ENCODE measurements at places on chromosomes 11 and 22.
A peak's percentile ranks its signal among the peaks of the same experiment; 100 is the strongest.

GRCh38 chr11:68412593-68413475 lies 47.7 kb upstream of the PPP6R3 start:
- DNase-seq = no peak

DNA sequence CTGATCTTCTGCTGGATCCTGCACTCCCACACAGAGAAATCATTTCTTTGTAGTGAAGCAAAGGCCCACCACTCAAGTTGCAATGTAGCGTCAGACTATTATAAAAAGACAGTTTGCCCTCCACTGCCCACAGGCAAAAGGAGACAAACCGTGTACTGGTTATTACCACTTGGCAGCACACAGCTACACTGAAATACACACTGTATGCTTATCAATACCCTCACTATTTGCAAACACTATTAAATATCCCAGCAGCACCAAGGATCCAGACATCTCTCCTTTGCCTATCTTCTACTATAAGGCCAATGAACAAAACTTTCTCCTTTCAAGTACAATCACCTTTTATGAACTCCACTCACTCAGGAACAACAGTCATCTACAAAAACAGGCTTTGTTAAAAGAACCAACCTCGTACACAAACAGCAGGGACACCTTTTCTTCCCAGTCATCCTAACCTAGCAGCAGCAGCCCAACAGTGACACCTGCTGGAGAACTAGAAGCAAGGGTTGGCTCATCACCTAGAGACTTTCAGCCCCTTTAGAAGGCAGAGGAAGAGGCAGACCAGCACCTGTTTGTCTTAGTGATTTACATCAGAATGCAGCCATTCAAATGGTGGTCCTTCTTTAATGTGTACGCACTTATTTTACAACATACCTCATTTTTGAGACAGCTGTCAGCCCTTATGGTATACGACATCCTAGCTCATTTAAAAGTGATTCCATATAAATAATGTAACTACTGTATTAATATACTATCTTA lies 56.1 kb downstream of the AMBRA1 start:
- DNase-seq = peak; percentile 46

GRCh38 chr22:31344578-31345330 lies 1.4 kb downstream of the PATZ1 start:
- DNase-seq = peak; percentile 14

DNA sequence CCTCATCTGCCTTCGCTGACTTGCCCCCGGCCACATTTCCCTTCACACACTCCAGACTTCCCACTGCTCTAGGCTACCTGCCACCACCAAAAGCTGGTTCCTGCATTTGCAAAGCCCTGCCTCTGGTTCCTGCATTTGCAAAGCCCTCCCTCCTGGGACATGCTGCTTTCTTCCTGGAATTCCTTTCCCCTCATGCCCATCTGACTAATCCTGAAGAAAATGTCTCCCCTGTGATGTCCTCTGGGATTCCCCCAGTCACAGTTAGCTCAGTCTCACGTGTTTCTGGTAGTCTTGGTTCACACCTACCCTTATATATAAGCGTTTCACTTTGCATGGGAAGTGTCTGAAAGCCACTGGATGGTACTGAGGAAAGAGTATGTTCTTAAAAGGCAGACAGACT lies 206.9 kb downstream of the DBX1 start:
- DNase-seq = no peak

DNA sequence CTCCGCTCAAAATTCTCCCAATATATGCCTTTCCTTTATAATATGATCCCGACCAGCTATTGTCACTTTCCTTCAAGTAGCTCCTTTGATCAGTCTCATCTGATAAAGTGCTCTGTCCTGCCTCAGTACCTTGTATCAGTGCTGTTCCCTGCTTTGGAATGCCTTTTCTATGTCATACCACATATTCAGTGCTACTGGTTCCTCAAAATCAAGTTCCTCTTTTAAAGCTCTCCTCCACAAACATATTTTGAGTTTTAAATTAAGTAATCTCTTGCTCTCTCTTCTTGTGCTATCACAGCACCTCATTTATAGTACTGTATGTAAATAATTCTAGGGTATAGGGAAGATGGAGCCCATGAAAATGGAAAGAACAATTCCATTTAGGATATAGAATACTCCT lies 137.1 kb upstream of the CTSC start:
- no peak for DNase-seq

- DNase-seq = no peak
These were observed 320.4 kb downstream of the NTM start for GRCh38 chr11:131690776-131691175.

GRCh38 chr22:37930270-37930951 lies 23.0 kb downstream of the C22orf23 start:
- DNase-seq = no peak

DNA sequence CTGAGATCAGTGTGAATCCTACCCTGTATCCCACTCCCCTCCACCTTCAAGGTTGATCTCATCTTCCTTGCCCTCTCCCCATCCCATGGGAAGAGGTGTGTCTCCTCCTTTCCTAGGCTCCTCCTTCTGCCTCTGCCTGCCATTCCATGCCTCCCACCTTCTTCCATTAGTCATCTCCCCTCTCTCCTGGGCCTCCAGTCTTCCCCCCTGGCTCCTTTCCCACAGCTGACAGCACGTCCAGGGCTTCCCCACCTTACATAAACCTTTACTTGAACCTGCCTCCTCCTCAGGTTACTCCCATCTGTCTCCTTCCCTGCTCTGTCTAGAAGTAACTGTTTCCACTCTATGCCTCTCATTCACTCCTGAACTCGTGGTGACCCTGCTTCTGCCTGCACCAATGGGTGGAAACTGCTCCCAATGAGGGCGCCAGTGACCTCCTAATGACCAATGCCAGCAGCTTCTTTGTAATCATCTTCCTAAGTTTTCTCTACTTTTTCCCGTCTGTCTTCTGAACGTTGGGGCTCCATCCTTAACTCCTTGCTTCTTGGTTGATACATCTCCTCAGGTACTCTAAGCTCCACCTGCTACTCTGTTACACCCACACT lies 266.9 kb upstream of the NARS2 start:
- DNase-seq = no peak

- DNase-seq = no peak
These were observed 343.6 kb upstream of the MTNR1B start for GRCh38 chr11:92625894-92626293.

DNA sequence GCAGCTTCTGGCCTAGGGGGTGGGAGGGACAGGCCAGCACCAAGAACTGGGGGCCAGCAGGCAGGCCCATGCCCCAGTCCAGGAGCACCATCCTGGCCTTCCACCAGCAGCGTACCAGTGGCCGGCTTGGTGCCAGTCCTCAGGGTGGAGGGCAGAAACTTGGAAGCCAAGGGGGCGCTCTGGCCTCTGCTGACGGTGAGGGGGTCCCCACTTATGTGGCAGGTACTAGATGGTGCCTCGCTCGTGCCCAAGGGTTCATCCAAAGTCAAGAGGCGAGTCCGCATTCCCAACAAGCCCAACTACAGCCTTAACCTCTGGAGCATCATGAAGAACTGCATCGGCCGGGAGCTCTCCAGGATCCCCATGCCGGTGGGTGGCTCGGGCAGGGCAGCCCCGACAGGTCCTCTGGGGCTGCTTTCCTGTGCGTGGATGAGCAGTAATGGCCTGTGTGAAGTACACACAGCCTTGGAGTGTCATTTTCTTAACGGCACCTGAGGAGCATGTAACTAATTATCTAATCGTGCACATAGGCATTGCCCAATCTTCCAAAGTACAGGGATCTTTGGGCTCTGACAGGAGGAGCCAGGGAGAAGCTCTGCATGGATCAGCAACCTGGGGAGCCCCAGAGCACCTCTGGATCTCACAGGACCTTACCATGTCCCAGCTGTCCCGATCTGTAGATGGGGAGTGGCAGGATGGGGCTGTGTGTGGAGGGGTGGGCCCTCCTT lies 79.1 kb downstream of the MORC2 start:
- no peak for DNase-seq

GRCh38 chr11:75031771-75032549 lies 43.2 kb downstream of the NEU3 start:
- DNase-seq = peak; percentile 59

DNA sequence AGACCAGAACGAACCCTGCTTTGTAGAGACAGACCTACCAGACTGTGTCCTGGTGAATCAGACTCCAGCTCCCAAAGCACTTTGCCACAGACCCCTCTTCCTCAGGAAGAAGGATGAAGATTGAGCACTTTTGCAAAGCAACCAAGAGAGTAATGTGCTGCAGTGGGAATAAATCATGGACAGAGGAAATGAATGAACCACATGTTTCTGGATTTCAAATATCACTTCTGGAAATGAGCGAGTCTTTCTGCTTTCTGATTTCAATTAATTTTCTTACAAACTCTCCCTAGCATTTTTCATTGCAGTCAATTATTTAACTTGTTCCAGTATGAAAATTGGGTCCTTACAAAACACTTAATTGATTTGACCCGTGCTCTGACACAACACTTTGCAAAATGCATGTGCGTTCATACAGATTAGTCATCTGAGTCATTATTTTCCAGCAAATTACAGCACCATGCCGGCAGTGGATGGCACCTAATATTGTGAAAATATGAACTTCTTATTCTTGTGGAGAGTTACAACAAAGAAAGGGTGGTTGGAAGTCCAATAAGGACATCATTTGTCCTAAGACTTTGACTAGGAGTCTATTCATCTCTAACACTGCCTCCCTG lies 315.9 kb upstream of the CCDC90B start:
- DNase-seq = no peak

- no peak for DNase-seq
These were observed 30.4 kb downstream of the SIK2 start for GRCh38 chr11:111632516-111633220.

GRCh38 chr22:49670456-49671330 lies 157.0 kb downstream of the BRD1 start:
- DNase-seq = no peak

GRCh38 chr22:49574881-49575702 lies 252.6 kb downstream of the BRD1 start:
- DNase-seq = no peak

- no peak for DNase-seq
These were observed 157.7 kb downstream of the TTC17 start for GRCh38 chr11:43516316-43516850.

GRCh38 chr22:29765905-29766631 lies 739 bp downstream of the ZMAT5 start:
- no peak for DNase-seq

DNA sequence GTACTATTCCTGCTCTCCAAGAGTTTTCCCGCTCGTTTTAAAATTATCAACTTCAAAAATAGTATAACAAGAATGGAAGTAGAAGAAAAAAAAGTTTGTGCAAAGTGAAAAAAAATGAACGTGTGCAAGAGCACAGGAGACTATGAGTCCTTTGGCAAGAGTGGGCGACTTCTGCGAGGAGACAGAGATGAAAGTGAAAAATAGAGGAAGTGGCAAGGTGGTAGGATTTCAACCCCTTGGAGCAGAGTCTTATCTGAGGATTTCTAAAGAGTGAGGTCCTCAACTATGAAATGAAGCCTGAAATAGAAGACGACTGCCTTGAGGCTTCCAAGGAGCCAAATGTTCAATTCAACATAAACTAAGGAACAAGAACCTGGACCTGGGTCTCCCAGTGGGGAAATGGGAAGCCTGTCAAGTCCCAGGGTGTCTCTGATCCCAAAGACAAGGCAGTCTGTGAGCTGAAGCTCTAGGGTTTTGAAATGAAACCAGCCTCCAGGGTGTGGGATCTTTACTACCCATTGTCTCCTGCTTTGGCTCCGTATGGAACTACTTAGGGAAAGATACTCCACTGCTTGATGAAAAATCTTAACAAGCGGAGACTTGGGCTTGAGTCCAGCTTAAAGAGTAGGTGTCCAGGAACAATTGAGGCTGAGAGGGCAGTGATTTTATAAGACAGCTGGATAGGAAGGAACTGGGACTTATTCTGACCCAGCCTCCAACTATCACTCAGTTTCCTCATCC lies 4.8 kb downstream of the P4HA3 start:
- no peak for DNase-seq

DNA sequence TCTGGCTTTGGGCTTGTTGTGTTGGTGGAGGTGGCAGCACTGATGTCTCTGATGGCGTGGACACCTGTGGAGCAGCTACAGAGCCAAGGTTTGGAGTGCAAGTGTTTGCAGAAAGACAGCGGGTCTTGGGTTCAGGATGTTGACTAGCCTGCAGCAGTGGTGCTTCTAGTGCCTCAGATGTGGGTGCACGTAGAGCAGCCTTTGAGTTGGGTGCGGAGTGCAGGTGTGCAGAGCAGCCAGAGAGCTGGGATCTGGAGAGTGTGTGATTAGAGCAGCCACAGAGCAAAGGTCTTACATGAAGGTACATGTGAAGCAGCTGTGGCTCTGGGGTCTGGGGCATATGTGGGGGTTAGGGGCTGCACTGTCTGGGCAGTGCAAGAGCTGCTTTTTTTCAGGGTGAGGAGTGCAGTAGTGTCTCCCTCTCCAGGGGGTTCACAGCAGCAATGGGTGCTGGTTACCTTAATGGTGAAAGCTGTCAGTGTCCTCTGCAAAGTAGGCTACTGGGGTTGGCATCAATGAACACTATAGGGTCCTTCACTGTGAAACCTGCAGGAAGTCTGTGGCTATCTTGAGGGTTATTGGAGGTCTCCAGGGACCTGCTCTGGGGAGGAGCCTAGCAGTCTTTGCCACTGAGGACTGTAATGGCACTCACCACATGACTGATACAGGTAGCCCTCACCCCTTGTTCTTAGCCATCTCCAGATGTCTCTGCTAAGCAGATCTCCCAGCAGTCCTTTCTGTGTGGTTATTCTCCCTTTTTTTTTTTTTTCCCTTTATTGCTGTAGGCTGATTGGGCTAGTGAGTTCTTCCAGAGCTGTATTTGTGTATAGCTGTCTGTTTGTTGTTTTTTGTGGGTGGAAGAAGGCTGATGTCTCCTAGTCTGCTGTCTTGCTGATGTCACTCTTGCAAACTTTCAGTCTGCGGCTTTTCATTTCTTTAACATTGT lies 14.3 kb downstream of the BIRC2 start:
- peak; percentile 51 for DNase-seq

GRCh38 chr11:109241988-109242536 lies 179.9 kb upstream of the C11orf87 start:
- DNase-seq = no peak

DNA sequence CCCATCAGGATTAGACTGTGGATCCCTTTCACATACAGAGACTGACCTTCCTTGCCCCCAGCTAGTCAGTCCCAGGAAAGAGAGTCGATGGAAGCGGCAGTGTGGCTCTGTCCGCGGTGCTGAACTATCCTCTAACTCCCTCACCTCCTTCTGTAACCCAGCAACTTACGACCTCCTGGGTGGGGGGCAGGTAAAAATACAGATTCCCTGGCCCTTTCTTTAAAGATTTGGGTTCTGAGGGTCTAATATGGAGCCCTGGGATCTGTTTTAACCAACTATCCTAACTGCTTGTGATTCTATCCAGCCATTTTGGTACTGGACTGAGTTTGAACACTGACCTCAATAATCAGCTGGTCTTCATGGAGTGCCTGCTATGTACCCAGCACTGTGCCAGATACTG lies 23.2 kb downstream of the MFNG start:
- DNase-seq = no peak

- DNase-seq = no peak
These were observed 96.1 kb downstream of the SLC1A2 start for GRCh38 chr11:35323076-35323868.
